Kidney tubule cell (primary cell): ENCODE measurements at places on chromosomes 3 and 15.

- no peak for DNase-seq
Observed at GRCh38 chr3:29468187-29468586, 187.3 kb downstream of the RBMS3 start.

GRCh38 chr3:193796089-193796488, 203.1 kb downstream of the OPA1 start:
- DNase-seq, result no peak

DNA sequence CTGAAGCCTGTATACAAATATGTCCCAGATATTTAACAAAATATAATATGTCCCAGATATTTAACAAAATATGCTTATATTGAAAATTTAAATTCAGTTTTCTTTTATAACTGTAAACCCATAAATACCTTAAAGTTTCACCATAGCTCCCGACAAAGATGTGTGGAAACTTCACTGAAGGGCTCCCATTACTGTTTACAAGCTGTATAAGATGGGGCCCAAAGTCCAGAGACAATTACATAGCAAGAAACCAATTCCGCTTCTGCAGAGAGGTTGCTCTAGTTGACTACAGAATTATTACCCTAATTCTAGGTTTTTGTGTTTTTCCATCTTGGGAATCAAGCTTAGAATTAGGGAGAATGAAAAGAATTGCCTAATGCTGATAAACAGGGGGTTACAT, 102.6 kb upstream of the EPHA6 start:
- no peak for DNase-seq

DNA sequence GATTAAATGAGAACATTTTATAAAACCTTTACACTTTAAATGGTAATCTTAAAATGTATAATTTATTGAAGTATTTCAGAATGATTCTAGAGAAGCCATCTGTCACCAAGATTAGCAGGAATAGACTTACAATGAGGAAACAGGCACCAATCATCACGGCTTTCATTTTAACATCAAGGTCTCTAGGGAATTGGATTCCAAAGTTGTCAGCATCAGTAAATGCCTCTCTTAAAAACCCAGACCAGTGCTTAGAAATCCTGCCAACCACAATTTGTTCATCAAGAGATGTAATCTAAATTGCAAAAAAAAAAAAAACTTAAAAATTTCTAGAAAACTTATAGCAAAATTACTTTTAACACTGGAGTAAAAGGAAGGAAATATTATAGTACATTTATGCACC, 20.3 kb downstream of the PLSCR2 start:
- DNase-seq, result no peak

- DNase-seq, result peak; percentile 73
Observed at GRCh38 chr15:35557544-35557943, 11.6 kb upstream of the DPH6 start.

GRCh38 chr3:11604139-11604892, 39.4 kb downstream of the VGLL4 start:
- DNase-seq, result no peak

GRCh38 chr3:33233884-33234283, 15.3 kb upstream of the SUSD5 start:
- no peak for DNase-seq

DNA sequence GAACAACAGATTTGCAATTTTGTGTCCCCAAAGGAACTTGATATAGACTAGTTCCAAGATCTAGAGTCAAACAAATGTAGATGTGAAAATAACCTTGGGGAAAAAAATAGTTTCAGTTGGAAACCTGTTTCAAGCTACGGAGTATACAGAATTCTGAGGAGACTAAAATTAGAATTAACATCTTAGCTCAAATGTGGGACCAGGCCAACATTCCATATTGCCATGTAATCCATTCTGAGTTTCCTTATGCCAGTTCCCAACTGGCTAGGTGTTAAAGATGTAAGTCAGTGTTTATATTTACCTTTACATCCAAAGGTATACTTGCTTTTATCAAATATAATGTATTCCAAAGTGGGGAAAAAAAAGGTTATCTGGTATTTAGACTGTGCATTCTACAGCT, 76.3 kb downstream of the UBE3A start:
- DNase-seq, result no peak

DNA sequence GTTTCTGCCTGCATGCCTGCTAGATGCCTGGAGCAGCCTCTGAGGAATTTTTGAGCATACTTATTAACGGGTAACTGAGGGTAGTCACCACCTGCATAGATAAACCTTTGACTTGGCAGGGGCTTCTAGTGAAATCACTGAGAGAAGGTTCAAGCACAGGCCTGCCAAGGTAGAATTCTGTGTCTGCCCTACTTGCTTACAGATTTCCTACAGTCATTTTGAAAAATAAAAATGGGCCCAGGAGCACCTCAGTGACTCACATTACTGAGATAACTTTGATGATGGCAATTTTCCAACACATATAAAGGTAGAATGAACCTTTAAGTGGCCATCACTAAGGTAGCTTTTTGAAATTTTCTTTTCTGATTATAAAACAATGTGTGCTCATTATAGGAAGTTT, 10.8 kb downstream of the CRTAP start:
- no peak for DNase-seq

DNA sequence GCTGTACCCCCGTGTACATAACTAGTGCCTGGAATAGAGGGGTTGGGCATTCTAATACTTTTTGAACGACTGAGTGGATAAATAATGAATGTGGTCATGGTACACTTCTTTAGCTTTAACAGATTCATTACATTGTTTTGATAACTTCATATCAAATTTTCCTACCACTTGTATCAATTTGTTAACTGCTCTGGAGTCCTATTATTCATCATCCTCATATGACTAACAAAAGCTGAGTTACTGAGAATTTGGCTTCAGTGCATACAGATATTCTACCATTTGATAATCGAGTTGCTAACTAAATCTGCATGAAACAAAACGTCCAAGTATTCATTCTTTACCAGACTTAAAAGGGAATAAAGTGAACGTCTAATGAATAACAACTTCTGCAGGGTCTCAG, 31.7 kb downstream of the FRMD5 start:
- DNase-seq, result no peak
